Activated CD4-positive, alpha-beta T cell treated with anti-CD3 and anti-CD28 coated beads, Interleukin-2, amount 10 ng/mL, durations not matched to agents 24 days and 14 days (primary cell): ENCODE measurements at places on chromosomes 2 and 18. TPM values are rescaled to one million over a fixed set of nuclear protein-coding genes. Genes with fewer than 3 reads are reported as not detected.

The VIL1 gene
- total RNA-seq, result not detected in 2 replicates

The NOSTRIN gene
- not detected in 2 replicates for total RNA-seq

The MDH1B gene
- 0.12 and 0.47 TPM in 2 replicates for total RNA-seq

The PLCL1 gene
- total RNA-seq, result 0.45 and 0.63 TPM in 2 replicates

The ALKAL2 gene
- 0.28 and 0.33 TPM in 2 replicates for total RNA-seq

The ABHD1 gene
- 0.23 and 0.28 TPM in 2 replicates for total RNA-seq

GRCh38 chr2:44807201-44808025, 134.1 kb upstream of the SIX3 start:
- no peak overlapping the region for H3K27ac ChIP-seq
- no peak for DNase-seq
- no peak overlapping the region for H3K4me3 ChIP-seq
- H3K36me3 ChIP-seq, result no peaks in the 10 kb centered on the region
- H3K27me3 ChIP-seq, result peaks cover 70% of the 10 kb centered on the region

DNA sequence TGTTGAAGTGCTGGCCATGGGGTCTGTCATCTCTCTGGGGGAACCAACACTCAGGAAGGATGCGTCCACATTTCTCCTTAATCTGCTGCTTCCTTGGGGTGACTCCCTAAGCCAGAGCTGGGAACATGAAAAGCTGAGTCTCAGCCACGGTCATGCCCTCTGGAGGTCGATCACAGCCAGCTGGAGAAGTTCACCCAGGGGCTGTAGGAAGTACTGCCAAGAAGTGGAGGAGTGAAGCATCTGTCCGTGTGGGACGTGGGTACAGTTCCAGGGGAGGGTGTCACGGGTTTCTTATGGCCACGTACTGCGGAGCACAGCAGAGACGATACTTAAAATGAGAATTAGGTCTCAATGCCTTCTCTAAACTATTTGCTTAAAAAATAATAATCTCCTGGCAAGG, 42.4 kb upstream of the IGFBP2 start:
- H3K4me3 ChIP-seq, result no peak overlapping the region
- no peak overlapping the region for H3K27ac ChIP-seq
- H3K4me1 ChIP-seq, result no peaks in the 10 kb centered on the region
- H3K27me3 ChIP-seq, result peaks cover 14% of the 10 kb centered on the region
- no peak for DNase-seq

- H3K4me3 ChIP-seq, result no peak overlapping the region
- no peaks in the 10 kb centered on the region for H3K27me3 ChIP-seq
- H3K27ac ChIP-seq, result no peak overlapping the region
Observed at GRCh38 chr18:39713961-39714360, 2148.4 kb upstream of the CELF4 start.

- no peak overlapping the region for H3K27ac ChIP-seq
- no peaks in the 10 kb centered on the region for H3K4me1 ChIP-seq
- peaks cover 9% of the 10 kb centered on the region for H3K27me3 ChIP-seq
- H3K36me3 ChIP-seq, result no peaks in the 10 kb centered on the region
- H3K4me3 ChIP-seq, result no peak overlapping the region
Observed at GRCh38 chr2:45190481-45190942, 181.3 kb upstream of the SIX2 start.

GRCh38 chr2:223043164-223043941, 8.6 kb upstream of the KCNE4 start:
- H3K27ac ChIP-seq, result no peak overlapping the region
- no peak overlapping the region for H3K4me3 ChIP-seq
- H3K4me1 ChIP-seq, result no peaks in the 10 kb centered on the region
- DNase-seq, result no peak
- no peaks in the 10 kb centered on the region for H3K27me3 ChIP-seq

- H3K27ac ChIP-seq, result no peak overlapping the region
- no peaks in the 10 kb centered on the region for H3K36me3 ChIP-seq
- no peak overlapping the region for H3K4me3 ChIP-seq
- no peaks in the 10 kb centered on the region for H3K4me1 ChIP-seq
- no peak for DNase-seq
Observed at GRCh38 chr2:219642069-219642454, 14.6 kb downstream of the SLC4A3 start.
